Stimulated activated CD8-positive, alpha-beta memory T cell treated with anti-CD3 and anti-CD28 coated beads, Interleukin-7, amount 100 ng/mL, for 24 hours (primary cell): ENCODE measurements at places on chromosomes 6 and 20.

DNA sequence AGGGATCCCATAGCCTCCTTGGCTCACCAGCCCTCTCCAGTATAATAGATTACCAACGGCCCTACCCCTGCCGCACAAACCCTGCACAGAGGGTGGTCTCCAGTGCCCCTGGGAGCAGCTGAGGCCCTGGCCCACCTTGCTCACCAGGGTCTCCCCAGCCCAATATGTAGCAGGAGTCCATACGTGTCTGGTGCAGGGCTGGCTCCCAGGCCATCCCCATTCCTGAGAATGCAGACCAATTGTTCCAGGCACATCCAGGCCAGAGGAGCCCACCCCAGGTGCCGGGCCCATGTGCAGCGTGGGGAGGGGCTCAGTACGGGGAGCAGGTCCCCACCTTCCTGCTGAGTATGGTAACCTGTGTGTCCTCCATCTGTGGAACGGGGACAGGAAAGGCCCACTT lies 251.9 kb downstream of the TAF4 start:
- no peak for DNase-seq

- no peak for DNase-seq
These were observed 77.1 kb downstream of the NINL start for GRCh38 chr20:25508083-25508770.

- no peak for DNase-seq
These were observed 63.0 kb downstream of the ARID1B start for GRCh38 chr6:156840136-156840535.

GRCh38 chr6:81812401-81812800 lies 59.9 kb upstream of the TENT5A start:
- no peak for DNase-seq

DNA sequence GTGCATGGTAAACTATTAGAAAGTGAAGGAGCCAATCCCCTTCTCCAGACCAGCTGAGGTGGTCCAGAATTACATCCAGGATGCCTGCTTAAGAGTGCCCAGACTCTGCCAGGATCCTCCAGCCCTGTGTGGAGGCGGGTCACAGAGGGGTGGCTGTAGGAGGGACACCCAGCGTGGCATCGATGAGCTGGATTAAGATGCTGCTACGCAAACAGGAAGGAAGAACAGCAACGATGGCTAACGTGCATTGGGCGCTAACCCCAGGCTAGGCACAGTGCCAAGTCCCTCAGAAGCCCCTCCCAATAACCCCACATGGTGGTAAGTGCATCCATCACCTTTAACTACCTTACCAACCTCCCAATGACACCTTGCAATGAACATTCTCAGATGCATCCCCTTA lies 63.9 kb upstream of the MRPS10 start:
- DNase-seq = no peak

DNA sequence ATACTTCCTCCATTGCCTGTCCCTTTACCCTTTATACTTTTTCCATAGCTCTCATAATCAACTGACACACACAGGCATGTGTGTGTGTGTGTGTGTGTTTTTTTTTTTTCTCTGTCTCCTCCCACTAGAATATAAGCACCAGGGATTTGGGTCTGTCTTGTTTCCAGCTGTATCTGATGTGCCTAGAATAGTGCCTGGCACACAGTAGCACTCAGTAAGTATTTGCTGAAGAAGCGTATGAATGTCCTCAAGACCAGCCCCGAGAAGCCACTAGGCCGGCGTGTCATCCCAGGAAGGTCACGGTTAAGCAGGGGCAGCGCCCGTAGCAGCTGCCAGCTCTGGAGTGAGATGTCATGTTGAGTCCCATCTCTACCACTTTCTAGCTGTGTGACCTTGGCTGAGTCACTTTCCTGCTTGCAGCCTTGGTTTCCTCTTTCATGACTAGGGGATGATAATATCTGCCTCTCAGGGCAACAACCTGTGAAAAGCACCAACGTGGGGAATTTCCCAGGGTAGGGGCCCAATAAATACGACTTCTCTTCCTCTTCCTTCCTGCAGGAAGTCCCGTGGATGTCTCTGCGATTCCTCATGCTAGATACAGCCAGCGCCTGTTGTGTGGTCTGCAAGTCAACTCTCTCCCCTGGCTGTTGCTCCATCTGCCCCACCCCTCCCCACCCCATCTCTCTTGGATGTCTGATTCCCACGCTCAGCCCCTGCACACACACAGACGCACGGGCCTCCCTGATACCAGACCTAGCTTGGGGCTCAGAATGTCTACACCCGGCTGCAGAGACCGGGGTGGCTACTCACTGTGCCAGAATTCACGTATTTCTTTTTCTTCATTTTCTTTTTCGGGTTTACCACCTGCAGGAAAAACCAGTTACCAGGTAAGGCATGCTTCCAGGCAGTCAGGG lies 58.1 kb downstream of the RAB44 start:
- DNase-seq = peak; percentile 35

- no peak for DNase-seq
These were observed 238.2 kb upstream of the NOX3 start for GRCh38 chr6:155693573-155694418.
